ENCODE measurements at places on chromosomes 3 and 15.
A peak's percentile ranks its signal among the peaks of the same experiment; 100 is the strongest.

GRCh38 chr3:101195951-101196713 is 124.2 kb downstream of the IMPG2 start:
- DNase-seq = peak; percentile 26

DNA sequence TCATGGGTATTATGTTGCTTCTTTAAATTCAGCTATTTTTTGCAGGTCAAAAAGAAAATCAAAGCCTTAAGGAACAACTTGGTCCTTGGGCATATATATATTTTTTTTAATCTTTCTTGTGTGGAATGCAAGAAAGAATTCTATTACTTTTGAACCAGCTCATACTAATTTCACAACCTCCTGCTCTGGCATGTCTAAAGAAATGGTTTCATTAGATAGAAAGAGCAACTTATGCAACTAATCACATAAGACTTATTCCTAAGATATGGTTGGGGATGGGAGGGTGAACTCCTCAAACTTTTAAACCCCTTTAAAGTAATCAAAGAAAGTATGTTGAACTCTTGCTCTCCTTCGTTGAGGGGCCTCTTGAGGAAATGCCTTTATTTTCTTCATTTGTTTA is 114.9 kb downstream of the GMNC start:
- DNase-seq = no peak

GRCh38 chr3:73449774-73450173 is 175.0 kb downstream of the PDZRN3 start:
- no peak for DNase-seq

DNA sequence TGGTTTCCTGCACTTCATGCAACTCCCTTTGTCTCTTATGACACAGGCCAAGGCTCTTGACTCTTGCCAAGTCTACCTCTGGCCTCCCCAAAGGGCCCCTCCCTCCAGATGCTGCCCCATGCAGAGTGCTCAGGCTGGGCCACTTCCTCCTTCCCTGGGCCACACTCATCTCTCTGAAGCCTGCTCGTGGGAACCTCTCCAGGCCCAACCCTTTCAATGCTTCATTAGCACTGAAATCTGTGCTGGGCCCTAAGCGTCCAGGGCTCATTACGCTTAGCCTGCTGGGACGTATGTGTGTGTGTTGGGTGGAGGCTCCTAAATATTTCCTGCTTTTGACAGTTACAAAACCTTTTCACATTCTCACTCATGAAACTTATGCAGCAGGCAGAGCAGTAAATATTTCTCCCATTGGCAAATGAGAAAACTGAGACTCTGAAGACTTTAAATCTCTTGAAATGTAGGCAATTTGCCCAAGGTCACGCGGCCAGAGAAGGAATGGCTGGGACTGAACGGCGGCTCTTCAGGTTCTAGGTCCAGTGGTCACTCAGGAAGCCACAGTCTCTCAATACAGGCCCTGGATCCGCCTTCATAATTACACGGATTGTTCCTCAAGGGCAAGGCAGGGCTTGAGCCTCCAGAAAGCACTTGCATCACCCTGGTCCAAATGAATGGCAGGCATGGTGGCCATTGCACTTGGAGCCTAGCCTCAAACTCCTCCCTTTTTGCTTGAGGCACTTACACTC is 241.7 kb upstream of the HES1 start:
- no peak for DNase-seq

DNA sequence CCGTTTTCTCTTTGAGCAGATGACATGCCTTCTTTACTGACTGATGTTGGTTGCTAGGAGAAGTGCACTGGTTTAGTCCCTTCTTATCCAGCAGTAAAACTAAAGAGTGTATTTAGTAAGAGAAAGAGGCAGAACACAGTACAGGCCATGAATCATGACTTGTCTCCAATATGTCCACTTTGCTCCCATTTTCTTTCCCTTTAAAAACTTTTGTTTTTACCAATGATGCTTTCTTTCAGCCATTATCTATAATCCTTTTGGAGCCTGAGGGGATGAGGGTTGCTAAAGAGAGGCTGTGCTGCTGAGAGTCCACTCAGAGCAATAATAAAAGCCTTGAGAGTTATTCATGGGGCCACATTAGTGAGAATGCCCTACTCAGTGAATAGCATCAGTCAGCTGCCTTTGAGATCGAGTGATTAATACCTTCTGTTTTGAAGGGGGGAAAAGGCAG is 12.2 kb downstream of the ROBO2 start:
- DNase-seq = peak; percentile 22

- no peak for DNase-seq
These were observed 16.4 kb downstream of the HDC start for GRCh38 chr15:50248994-50249582.

- no peak for DNase-seq
These were observed 28.5 kb downstream of the ST3GAL6 start for GRCh38 chr3:98791341-98792325.

DNA sequence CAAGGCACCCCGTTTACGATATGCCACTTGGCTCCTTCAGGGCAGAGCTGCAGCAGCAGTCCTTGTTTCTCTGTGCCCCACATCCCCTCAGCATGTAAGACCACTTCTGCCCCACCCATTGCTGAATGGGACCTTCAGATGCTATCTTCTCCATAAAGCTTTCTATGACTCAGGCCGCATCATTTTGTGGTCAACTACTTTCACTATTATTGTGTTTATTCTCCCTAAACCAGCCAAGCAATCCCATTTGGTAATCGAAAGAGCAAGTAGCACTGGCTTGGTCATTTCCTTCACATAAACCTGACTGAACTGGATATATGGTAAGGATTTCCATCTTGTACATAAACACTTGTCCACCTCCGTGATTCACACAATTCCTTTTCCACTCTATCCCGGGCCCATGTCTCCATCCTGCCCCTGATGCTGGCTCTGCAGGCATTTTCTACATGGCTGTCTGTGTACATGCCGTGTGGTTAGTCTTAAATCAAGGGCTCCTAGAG is 25.7 kb downstream of the LIPC start:
- DNase-seq = no peak

- no peak for DNase-seq
These were observed 43.4 kb downstream of the FEZF2 start for GRCh38 chr3:62329971-62330370.

DNA sequence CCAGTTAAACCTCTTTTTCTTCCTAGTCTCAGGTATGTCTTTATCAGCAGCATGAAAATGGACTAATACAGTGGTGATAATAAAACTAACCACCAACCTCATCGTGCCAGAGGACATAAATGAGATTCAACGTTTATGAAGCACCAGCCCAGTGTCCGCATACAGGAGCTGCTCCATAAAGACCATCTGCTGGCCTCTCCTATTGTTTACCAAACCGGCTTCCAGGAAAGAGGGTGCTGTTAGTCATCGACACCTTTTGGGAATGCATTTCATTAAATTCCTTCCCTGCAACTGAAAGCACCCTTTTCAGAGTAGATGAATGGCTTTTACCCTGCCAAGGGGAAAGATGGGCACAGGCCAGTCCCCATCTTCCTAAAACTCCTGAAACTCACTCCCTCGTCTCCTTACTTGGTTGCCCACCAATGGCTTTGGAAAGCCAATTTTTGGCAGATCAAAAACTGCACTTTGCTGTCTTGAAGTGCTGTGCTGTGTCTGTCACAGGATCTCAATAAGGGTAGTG is 122.1 kb downstream of the AQP9 start:
- no peak for DNase-seq

- no peak for DNase-seq
These were observed 3.1 kb downstream of the CMC1 start for GRCh38 chr3:28244491-28244890.

DNA sequence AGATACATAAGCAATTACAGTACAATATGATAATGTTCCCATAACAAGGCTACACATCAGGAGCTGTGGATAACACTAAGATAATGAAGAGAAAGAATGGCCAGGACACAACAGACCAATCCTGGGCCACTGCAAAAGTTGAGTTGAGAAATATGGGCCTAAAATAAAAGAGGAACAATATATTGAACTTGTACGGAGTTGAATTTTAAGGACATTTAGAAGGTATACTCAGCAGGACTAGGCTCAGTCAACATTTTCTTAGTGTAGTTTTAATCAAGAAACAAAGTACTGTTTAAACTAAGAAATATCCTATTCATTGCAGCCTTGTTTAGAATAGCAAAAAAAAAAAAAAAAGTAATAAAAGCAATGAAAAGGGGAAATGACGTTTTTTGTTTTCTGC is 24.3 kb downstream of the HERC1 start:
- DNase-seq = no peak

DNA sequence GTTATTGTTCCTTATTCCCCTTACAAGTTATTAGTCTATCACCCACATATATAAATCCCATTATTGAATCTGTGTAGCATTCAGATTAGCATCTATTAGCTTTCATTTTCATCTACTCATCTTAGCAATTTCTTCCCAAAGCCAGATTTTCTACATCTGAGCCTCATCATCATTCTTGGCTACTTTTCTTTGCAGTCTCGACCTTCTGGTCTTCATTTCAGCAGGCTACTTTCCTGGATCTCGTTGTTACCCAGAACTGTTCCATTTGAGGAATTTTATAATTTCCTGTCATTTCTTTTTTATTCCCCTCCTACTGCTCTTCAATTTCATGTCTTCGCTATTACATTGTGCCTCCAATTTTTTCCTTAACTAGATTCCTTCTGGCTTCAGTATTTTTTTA is 51.8 kb downstream of the SPRED1 start:
- DNase-seq = no peak

DNA sequence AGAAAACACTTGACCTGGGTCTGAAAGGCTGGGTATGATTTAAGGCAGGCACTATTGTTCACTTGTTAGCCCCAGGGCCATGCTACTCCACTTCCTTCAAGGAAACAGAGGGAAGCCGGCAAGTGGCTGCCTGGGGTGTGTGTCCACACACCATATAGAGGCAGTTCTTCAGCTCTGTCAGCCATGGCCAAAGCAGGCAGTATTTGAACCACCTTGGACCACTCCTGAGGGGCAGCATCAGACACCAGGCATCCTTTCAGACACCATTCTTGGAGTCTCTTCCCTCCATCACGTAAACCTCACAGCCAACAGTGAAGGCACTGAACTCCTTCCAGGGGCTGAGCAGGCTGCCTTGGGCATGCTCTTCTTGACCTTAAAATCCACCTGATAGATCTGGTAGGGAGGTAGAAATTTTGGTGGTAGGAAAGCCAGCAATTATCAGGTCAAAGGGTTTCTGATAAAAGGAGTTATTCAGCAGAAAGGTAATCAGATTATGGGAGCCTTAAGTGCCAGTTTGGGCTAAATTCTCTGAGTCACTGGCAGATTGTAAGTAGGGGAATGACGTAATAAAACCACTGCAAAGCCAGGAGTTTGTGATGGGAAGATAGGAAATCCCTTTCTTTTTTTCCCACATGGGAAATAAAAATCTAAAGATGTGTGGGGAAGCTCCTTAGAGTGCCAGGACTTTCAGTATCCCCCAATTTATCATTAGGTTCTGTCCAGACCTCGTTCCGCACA is 20.2 kb downstream of the TGFBR2 start:
- DNase-seq = no peak

GRCh38 chr15:41417418-41418195 is 712 bp downstream of the RTF1 start:
- no peak for DNase-seq

DNA sequence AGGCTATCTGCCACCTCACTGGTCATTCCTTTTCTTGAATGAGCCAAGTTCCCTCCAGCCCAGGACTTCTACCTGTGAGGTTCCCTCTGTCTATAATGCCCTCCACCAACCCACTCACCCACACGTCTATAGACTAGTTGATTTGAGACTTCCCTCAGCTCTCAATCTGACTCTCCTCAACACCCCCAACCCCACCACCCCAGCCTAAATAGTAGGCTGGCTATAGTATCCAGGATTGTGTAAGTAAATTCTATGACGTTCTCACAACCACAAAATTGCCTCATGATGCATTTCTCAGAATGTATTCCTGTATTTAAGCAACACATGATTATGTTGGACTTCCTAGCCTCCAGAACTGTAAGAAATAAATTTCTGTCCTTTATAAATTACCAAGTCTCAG is 2.2 kb downstream of the PLSCR1 start:
- no peak for DNase-seq

GRCh38 chr3:24305795-24306467 is 188.7 kb downstream of the THRB start:
- no peak for DNase-seq

- DNase-seq = no peak
These were observed 123.9 kb downstream of the FOXB1 start for GRCh38 chr15:60128000-60128376.

DNA sequence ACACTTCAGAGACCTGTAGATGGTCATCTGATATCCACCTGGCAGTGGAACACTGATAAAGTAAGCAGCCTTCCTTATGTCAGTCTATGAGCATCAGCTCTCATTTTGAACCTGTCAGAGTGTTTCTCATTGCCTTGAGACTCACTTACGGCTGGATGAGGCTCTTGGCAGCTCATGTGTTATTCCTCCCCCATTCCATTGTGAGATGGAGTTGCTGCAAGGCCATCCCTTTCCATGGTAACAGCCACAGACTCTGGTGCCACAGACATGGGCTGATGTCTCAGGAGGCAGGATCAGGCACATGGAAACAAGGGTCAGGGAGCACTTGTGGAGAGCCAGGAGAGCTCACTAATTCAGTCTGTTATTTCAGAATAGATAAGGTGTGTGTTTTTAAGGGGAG is 11.9 kb downstream of the KCNAB1 start:
- DNase-seq = no peak

- DNase-seq = no peak
These were observed 44.2 kb downstream of the ZMAT3 start for GRCh38 chr3:179027326-179027900.

DNA sequence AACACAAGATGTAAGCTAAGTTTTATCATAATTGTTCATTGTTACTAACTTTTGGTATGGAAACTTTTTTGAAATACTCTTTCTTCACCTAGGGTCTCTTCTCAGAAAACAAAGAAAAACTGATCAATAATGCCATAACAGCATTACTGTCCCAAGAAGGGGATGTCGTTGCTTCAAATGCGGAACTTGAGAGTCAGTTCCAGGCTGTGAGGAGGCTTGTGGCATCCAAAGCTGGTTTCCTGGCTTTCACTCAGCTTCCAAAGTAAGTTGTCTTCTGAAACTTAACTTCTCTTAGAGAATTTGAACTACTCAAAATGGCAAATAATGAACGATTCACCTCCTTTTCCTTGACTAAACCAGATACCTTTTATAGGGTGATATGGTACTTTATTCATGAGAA is 39.3 kb downstream of the DNAJC13 start:
- no peak for DNase-seq

- DNase-seq = no peak
These were observed 416.8 kb upstream of the NAALADL2 start for GRCh38 chr3:174442302-174442682.

GRCh38 chr3:176359211-176359610 is 838.1 kb downstream of the TBL1XR1 start:
- no peak for DNase-seq

DNA sequence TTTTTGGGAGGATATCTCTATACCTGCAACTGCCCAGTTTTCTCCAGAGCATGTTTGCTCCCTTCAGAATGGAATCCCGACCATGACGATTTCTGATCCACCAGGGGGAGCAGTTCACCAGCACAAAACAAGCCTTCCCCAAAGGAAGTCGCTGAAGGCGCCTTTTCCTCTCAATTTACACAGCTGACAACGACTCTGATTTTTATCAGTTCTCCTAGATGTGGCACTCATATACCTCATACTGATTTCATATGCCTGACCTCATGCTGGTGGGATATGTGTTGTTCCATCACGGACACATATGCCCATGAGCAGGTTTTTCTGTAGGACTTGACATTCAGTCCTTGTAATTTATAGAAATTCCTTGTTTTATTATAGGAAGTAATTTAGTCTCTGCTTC is 1028.2 kb downstream of the MCTP2 start:
- peak; percentile 8 for DNase-seq

- no peak for DNase-seq
These were observed 12.5 kb downstream of the TRA2B start for GRCh38 chr3:185925353-185925752.

GRCh38 chr15:28923726-28924280 is 38.0 kb downstream of the APBA2 start:
- DNase-seq = no peak

GRCh38 chr3:64799606-64800005 is 111.8 kb upstream of the ADAMTS9 start:
- no peak for DNase-seq

Data from NCI-H748 treated with DMSO at 0.1 percent for 48 hours (cell line).